CD4-positive, alpha-beta T cell (primary cell): ENCODE measurements at places on chromosomes 2 and 18.

DNA sequence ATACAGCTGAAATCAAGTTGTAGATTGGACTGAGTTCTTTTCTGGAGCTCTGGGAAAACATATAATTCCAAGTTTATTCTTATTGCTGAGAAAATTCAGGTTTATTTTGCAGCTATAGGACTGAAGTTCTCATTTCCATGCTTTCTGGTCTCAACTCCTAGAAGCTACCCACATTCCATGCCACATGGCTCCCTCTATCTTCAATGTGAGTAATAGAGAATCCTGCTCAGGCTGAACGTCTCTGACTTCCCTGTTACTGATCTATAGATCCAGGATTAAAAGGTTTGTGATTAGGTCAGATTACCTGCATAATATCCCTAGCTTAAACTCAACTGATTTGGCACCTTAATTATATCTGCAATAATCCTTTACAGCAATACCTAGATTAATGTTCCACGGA lies 453.8 kb upstream of the MC4R start:
- DNase-seq, result no peak

GRCh38 chr2:9769171-9770005 lies 73.9 kb upstream of the TAF1B start:
- DNase-seq, result no peak

GRCh38 chr2:148796735-148797512 lies 78.1 kb upstream of the KIF5C start:
- DNase-seq, result no peak

DNA sequence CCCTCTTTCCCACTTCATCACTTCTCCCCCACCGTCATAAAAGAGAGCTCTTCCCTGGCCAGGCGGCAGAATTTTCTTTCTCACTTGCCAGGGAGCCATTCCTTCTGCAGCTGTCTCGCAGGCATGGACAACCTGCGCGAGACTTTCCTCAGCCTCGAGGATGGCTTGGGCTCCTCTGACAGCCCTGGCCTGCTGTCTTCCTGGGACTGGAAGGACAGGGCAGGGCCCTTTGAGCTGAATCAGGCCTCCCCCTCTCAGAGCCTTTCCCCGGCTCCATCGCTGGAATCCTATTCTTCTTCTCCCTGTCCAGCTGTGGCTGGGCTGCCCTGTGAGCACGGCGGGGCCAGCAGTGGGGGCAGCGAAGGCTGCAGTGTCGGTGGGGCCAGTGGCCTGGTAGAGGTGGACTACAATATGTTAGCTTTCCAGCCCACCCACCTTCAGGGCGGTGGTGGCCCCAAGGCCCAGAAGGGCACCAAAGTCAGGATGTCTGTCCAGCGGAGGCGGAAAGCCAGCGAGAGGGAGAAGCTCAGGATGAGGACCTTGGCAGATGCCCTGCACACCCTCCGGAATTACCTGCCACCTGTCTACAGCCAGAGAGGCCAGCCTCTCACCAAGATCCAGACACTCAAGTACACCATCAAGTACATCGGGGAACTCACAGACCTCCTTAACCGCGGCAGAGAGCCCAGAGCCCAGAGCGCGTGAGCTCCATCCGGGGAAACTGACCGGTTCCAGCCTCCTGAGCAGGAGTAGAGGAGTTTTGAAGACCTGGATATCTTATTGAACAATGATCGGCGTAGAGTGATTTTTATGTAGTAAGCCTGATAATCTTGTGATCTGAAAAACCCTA lies at the start of gene MSGN1:
Gene MSGN1, plus strand, starts transcription at position 65 of the 850 bp plus-strand sequence. Its CDS starts 59 bp downstream, at position 124.
- no peak for DNase-seq

DNA sequence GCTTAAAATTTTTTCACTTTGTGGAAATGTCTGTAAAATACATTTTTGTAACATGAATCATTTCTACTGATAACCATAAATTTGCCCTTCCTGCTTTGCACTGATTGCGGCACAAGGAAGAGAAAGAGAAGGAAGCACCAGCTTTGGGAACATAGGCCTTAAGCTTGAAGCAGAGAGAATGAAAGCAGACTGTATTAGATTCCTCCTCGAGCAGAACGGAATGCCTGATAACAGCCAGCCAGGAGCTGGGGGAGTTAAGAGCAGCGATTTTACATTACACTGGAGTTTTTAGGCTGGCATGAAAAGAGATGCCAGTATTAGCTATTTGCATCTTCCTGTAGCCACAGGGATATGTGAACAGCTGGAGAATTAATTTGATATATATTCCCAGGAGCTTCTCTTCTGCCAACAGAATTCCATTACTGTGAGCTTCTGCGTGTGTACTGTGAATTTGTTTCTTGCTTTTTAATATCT lies 33.5 kb downstream of the CRIM1 start:
- no peak for DNase-seq
